Ascending aorta (tissue), 2 donors: ENCODE measurements at places on chromosomes 7 and 10.

DNA sequence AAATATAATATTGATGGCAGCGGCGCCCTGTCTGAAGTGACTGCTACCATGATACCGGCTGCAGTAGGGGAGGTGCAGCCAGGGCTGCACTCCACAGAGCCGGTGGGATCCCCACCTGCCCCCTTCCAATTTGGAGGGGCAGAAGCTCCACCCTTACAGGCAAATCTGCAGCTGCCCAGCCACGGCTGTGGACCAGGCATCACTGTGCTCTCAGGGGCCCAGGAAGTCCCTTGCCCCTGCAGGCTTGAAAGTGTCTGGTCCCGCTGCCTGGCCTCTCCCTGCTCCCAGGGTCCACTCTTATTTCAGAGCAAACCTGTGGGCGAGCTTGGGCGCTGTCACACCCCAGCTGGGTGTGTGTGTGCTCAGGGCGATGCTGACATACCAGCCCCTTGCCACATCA, 172.7 kb upstream of the SMIM30 start:
- no peak for DNase-seq

DNA sequence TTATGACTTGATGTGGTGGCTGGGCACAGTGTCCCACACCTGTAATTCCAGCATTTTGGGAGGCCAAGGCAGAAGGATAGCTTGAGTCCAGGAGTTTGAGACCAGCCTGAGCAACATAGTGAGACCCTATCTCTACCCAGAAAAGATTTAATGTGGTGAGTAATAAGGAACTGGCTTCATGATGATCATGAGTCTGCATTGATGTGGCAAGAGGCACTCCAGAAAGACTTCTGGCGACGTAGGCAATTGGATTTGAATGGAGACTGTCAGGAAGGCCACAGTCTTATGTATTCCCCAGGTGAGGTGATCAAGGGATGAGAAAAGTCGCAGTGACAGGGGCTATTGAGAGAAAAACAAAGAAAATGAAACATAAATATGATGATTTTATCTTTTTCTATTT, 138.0 kb downstream of the CACNB2 start:
- DNase-seq, result no peak

GRCh38 chr7:93563584-93563983, 10.9 kb downstream of the CALCR start:
- no peak for DNase-seq

GRCh38 chr10:19572056-19572455, 244.2 kb upstream of the PLXDC2 start:
- DNase-seq, result no peak

- no peak for DNase-seq
Measured at GRCh38 chr10:110916554-110917346, 2.2 kb downstream of the BBIP1 start.

DNA sequence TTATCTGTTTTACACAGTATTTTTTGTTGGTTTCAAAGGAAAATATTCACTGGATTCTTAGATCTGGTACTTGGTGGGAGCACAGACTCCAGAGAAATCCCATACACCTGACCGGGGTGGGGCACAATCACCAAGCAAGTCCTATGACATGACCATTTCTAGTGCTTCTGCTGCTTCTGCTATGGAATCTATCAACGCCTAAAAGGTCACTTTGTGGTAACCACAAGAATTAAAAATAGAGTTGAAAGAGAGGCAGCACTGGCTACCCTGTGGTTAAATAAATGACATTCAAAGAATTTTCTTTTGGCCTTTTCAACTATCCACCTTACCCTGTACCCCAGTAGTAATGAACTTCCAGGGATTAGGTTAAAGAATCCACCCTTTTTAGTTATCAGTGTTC, 329.9 kb upstream of the VWC2 start:
- no peak for DNase-seq
